SJSA1 (cell line): ENCODE measurements at places on chromosomes 2 and 18.

DNA sequence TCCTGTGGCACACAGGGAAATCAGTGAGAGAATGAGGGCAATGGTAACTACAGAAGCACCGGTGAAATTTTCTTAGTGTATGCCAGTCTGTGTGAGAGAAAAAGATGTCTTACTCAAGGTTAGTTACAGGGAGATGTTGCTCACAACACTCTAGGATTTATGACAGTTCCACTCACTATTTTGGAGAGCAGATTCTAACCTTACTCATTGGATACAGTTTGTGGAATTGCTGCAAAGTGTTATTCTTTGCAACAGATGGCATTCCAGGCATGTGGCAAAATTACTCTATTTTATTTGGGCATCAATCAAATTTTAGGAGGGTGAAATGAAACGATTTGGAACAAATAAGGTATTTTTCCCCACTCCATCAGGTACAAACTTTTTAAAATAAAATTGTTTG lies 449.1 kb downstream of the PIK3C3 start:
- no peak for DNase-seq

- DNase-seq, result no peak
Observed at GRCh38 chr2:53473236-53473635, 294.4 kb upstream of the CHAC2 start.

- no peak for DNase-seq
Observed at GRCh38 chr2:219344751-219345430, 12.3 kb upstream of the RESP18 start.

- no peak for DNase-seq
Observed at GRCh38 chr2:1772471-1773267, 28.4 kb upstream of the PXDN start.

- DNase-seq, result peak; percentile 16
Observed at GRCh38 chr2:32495139-32495538, 132.7 kb upstream of the TTC27 start.

DNA sequence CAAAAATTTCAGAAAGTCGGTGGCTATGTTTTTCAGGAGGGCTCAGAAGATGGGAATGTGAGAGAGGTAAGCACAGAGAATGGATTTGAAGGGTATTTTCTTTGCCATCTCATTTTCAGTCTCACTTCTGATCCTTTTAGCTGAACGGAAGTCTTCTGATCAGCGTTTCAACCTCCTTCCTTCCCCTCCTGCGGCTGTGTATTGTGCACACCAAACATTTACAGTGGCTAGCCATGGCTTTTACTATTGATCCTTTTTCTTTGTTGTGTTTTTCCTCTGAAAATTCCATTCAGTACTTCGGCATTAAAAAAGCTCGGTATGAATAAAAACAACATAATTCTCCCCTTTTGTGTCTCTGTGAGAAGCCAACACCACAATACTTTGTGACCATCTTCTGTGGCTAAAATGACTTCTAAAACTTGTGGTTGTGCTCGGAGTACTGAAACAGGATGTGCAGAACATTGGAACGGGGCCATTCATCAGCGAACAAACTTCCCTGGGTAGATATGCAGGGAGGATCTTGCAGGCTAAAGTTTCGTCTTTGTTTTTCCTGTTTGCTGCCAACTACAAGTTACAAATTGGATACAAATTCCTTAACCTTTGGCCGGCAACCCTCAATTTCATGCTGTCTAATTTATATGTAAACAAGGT lies 260.8 kb upstream of the FAM98A start:
- DNase-seq, result no peak

DNA sequence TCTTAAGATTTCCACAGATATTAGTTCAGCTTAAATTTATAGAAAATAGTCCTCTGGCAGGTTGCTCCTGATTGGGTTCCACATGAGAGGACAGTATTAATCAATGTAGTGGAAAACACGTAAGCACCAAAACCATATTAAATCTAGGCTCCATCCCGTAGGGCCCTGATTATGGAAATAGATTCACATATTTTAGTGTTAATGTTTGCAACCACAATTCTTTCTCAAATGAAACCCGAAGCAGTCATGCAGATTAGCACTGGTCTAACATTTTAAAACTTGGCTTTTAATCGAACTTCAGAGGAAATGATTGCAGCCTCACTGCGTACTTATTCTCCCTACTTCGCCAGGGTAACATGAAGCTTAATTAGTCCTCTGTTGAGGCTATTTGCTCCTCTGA lies 60.9 kb downstream of the METTL4 start:
- DNase-seq, result no peak

DNA sequence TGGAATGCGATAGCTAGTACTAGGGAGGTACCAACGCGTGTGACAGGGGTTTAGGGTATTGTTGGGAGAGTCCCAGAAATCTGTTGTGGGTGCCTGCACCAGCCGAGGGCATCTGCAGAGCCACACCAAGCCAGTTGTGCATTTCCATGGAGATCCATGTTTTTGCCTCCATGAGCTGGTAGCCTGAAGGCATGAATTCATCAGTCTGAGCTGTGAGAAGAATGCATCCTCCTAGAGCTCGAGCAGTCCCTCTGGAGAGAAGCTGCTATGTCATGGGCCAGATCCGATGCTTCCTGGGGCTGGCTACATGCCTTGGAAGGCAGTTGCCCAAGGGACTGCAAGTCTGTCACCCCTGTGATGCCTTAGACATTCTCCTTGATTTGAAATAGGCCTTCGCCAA lies 57.9 kb downstream of the LIPG start:
- DNase-seq, result no peak

DNA sequence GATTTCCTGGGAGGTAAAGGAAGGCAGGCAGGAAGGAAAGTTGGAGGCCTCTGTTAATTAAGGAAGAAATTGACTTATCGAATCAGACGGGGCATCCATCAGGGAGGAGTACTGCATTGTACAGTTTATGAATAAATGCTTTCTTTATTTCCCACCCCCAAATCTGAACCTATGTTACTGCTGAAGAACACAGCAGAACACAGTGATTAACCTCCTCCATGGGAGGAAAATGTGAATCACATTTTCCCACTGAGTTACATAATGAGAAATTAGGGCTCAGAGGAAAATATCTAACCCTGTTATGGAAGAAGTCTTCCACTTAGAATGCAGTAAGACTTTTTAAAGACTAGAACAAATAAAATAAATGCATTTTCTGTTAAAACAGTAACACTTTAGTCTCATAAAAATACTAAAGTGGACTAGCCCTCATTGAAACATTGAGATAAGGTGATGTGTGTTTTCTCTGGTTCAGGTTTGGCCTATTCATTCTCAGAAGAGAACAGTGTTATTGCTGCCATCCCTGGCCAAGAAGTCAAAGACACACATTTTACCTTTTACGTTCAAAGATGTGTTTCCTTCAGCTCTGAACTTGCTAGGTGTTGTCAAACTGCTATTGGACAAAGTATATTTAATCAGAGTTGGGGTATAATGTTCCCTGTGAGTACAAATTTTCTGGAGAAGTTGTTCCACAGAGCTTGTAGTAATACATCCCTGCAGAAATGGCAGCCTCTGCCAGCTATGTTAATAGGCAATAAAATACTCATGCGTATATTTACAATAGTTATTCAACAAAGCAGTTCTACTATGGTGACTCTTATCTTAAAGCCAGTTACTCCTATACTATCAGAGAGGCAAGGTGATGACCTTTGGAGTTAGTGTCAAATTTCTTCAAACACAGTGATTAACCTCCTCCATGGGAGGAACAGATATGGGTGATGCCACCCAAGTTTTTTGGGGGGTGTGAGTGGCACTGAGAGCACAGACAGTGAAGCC lies 11.1 kb downstream of the DNAH6 start:
- no peak for DNase-seq

GRCh38 chr2:160389875-160390274 lies 103.7 kb downstream of the RBMS1 start:
- no peak for DNase-seq

- no peak for DNase-seq
Observed at GRCh38 chr2:20471148-20471547, 24.3 kb downstream of the RHOB start.

- DNase-seq, result no peak
Observed at GRCh38 chr2:238667639-238668038, 180.2 kb upstream of the TWIST2 start.

DNA sequence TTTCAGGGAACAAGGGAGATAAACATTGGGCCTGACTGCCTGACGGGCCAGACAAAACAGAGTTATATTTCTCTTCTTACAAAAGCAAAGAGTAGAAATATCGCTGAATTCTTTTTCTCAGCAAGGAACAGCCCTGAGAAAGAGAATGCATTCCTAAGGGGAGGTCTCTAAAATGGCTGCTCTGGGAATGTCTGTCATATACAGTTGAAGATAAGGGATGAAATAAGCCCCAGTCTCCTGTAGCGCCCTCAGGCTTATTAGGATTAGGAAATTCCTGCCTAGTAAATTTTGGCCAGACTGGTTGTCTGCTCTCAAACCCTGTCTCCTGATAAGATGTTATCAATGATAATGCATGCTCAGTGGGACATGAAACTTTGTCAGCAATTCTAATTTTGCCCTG lies 134.9 kb upstream of the CNTNAP5 start:
- no peak for DNase-seq

DNA sequence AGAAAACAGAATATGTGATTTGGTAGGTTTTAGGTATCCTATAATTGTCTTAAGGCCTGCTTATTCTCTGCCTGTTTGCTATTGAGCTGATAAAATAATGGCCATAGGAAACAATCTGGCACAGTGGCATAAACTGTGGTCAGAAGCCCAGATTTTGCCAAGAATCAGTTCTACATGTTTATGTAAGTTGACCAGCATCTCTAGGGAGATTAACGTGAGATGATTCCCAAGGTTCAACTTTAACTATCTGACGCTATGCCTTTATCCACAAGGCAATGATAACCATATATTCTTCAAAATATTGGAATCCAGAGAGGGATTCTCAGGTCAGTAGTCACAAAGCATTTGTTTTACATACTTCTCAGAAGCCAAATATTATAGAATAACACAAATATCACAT lies 25.6 kb downstream of the AP1S3 start:
- no peak for DNase-seq

DNA sequence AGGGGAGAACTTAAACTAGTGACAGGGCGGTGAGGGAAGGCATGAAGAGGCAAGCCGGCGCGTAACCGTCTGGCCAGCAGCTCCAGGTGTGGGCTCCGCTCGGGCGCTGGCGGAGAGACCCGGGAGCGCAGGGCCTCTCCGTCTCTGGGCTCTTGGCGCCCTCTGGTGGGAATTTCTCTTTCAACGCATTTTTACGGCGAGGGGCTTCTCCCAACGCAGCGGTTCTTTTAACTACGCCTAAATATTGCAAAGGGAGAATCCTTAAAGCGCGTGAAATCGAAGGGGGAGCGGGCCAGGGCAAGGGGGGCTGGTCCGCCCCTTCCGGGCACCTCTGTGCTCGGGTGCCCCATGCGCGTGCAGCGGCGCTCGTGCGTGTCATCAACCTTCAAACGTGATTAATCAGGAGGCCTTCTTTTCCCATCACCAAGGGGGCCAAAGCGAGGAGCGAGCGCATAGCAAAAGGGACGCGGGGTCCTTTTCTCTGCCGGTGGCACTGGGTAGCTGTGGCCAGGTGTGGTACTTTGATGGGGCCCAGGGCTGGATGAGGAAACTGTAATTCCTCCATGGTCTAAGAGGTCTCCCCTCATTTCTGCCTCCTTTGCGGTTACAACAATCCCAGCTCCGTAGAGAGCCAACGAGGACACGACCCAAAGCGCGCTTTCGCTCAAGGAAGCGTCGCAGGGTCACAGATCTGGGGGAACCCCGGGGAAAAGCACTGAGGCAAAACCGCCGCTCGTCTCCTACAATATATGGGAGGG lies 762 bp upstream of the GAD1 start:
- DNase-seq, result peak; percentile 65

- no peak for DNase-seq
Observed at GRCh38 chr2:218282173-218282991, 9.9 kb downstream of the TMBIM1 start.

DNA sequence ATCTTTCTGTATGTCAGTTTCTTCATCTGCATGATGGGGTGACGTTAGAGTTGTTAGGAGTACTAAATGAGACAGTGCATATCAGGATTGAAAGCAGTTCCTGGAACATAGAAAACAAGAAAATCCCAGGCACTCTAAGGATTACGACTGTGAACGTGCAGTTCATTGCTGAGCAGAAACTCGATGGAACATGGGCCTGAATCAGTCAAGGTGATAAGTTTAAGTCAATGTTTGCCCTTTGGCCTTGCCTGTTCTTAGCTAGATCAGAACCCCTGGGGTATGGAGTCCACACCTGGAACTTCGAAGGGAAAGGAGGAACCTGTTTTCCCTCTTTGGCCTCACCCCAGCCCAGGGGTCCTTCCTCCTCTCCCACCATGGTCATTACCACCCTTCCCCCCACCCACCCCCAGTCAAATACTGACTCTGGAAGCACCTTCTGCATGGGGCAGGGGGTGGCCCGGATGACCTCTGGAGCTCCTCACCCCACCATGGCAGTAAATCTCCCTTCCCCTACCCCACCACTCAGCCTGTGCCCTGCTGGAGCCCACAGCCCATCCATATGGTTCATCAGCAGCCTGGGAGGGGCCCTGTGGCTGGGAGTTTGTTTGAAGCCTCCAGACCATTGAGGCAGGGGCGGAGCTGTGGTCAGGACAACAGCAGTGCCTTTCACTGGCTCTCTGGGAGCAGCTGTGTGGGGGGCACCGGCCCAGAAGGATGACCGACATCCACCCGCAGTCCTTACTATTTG lies 164.1 kb downstream of the SMAD7 start:
- DNase-seq, result no peak

DNA sequence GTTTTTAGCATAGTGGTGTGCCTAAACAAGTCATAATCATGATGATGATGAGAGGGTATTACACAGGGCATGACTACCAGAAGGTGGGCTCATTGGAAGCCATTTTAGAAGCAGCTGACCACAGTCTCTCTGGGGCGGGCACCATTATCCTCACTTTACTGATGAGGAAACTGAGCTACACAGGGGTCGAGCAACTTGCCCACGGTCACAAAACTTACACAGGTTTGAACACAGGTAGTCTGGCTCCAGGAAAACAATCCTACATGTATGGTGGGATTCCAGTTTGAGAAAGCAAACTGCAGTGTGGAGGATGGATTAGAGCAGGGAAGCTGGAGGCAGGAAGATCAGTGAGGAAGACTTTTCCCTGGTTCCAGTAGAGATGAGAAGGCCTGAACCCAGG lies 6.2 kb downstream of the RHOB start:
- DNase-seq, result no peak

- DNase-seq, result no peak
Observed at GRCh38 chr2:241067501-241068135, 34.5 kb downstream of the MTERF4 start.

DNA sequence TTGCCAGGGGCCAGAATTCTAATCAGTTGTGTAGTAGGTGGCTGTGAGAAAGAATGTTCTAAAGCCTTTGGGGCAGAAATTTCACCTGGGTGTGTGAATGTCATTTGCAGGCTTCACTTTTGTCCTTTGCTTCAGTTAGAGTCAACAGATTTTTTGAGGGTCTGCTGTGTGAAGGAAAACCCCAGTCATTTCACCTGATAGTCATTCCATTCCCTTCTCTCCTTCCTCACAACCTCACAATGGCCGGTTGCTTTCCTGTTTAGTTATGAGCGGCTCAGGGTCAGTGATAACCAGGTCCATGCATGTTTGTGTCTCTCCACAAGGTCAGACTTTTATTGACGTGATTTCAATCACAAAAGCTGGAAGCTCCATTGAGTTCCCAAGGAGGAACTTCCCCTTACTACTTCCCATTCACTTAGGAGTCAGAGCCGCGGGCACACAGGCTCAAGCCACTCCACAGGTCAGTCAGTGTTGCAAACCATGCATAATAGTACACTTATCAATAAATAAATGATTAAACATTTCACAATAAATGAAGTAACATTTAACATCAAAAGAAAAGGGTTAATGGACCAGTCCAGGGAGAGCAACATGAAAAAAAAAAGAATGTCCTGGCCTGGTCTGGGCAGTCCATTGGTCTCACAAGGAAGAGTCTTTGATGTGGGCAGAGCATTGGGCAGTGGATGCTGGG lies 74.3 kb downstream of the NPAS2 start:
- no peak for DNase-seq
